Lung microvascular endothelial cell (primary cell): ENCODE measurements at places on chromosomes 2 and 18. TPM values are rescaled to one million over a fixed set of nuclear protein-coding genes. Genes with fewer than 3 reads are reported as not detected.

The UGT1A4 gene
- total RNA-seq, result not detected in 2 replicates

The MRO gene
- total RNA-seq, result not detected in 2 replicates

The RNF181 gene
- total RNA-seq, result 212 and 226 TPM in 2 replicates

The NR4A2 gene
- total RNA-seq, result under 0.01 and 0.20 TPM in 2 replicates

The VSNL1 gene
- not detected in 2 replicates for total RNA-seq

The KCNG2 gene
- total RNA-seq, result 0.44 and 1.4 TPM in 2 replicates

The WDCP gene
- 6.1 and 7.1 TPM in 2 replicates for total RNA-seq

The PTGR3 gene
- total RNA-seq, result 5.9 and 10.3 TPM in 2 replicates

The DNAJC5G gene
- 0.44 and 1.4 TPM in 2 replicates for total RNA-seq

The CFAP221 gene
- not detected in 2 replicates for total RNA-seq

The TUBA3E gene
- not detected in 2 replicates for total RNA-seq

The ITGA4 gene
- 0.20 and 1.5 TPM in 2 replicates for total RNA-seq

The RNF25 gene
- 28.5 and 36.7 TPM in 2 replicates for total RNA-seq

The SATB2 gene
- 0.60 and 1.3 TPM in 2 replicates for total RNA-seq

The ALPI gene
- total RNA-seq, result not detected in 2 replicates

The HOXD11 gene
- total RNA-seq, result not detected in 2 replicates

The MAP3K19 gene
- total RNA-seq, result not detected in 2 replicates

The ZC3H6 gene
- total RNA-seq, result 1.2 and 1.5 TPM in 2 replicates

The ANO7 gene
- 0.65 and 2.6 TPM in 2 replicates for total RNA-seq

The NFATC1 gene
- 6.5 and 20.8 TPM in 2 replicates for total RNA-seq

The NEU2 gene
- total RNA-seq, result not detected in 2 replicates

The LIMS4 gene
- 28.5 and 47.8 TPM in 2 replicates for total RNA-seq

The CASP10 gene
- 30.1 and 36.1 TPM in 2 replicates for total RNA-seq

The SPR gene
- total RNA-seq, result 37.7 and 51.6 TPM in 2 replicates

The KRTCAP3 gene
- total RNA-seq, result not detected in 2 replicates

The PLCL1 gene
- 0.20 and 1.7 TPM in 2 replicates for total RNA-seq

The CDCA7 gene
- total RNA-seq, result 1.8 and 3.9 TPM in 2 replicates

The ARHGAP15 gene
- total RNA-seq, result not detected in 2 replicates

The AQP4 gene
- not detected in 2 replicates for total RNA-seq

The CYRIA gene
- 23.8 and 26.4 TPM in 2 replicates for total RNA-seq

The OR6B2 gene
- not detected in 2 replicates for total RNA-seq

The SAG gene
- total RNA-seq, result not detected in 2 replicates

The RGPD3 gene
- total RNA-seq, result under 0.01 TPM in 2 replicates

The UPP2 gene
- total RNA-seq, result not detected in 2 replicates

The FAM110C gene
- under 0.01 and 0.44 TPM in 2 replicates for total RNA-seq

The BMP10 gene
- not detected in 2 replicates for total RNA-seq

The ZNF892 gene
- total RNA-seq, result 4.4 and 4.8 TPM in 2 replicates

The AKAIN1 gene
- total RNA-seq, result not detected in 2 replicates

The CYTIP gene
- not detected in 2 replicates for total RNA-seq

The OXER1 gene
- not detected in 2 replicates for total RNA-seq

The DAPL1 gene
- not detected in 2 replicates for total RNA-seq

The SCYGR8 gene
- total RNA-seq, result not detected in 2 replicates

The PIAS2 gene
- 7.2 and 8.7 TPM in 2 replicates for total RNA-seq

The TMEFF2 gene
- total RNA-seq, result not detected in 2 replicates

The STON1 gene
- total RNA-seq, result 1.2 and 2.0 TPM in 2 replicates

The NPAS2 gene
- total RNA-seq, result 4.8 and 11.7 TPM in 2 replicates
